Inflammatory macrophage treated with lipopolysaccharide for 4 hours (primary cell): ENCODE measurements at places on chromosomes 7 and 10.

DNA sequence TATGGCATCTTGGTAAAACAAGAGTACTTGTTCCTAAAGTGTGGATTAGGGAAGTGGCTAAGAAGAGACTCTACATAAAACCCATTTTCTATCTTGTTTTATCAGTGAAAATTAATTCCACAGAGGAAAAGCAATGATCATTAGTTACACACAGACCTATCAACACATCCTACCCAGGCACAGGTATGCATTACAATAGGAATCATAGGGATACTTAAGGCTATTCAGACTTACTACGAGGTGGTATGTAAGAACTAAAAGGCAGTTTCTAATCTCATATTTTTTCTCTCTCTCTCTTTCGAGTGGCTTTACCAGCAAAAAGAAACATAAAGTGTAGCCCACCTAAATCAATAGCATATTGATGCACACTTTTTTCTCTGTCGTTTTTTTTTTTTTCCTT lies 166.3 kb upstream of the FEZF1 start:
- DNase-seq = no peak

GRCh38 chr7:131895541-131896164 lies 339.2 kb upstream of the PODXL start:
- peak; percentile 4 for DNase-seq

- DNase-seq = no peak
These were observed 154.8 kb downstream of the CCDC3 start for GRCh38 chr10:12846718-12847117.

- no peak for DNase-seq
These were observed 348.2 kb downstream of the SDK1 start for GRCh38 chr7:3649250-3649649.

DNA sequence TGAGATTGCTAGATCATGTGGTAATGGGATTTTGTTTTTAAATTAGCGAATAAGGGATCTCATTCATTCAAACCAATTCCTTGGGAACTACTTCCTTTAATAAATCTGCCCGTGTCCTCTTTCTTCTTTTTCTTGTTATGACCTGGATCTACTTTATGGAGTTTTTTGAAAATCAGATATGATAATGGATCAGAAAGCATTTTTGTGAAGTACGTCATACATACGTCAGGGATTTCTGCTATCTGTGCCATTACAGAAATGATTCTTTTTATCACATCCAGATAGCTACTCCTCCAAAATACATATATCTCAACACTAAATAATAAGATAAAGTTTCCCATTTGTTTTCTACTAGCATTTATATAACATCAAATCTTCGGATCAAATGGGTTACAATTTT lies 40.2 kb upstream of the STK17A start:
- DNase-seq = no peak

DNA sequence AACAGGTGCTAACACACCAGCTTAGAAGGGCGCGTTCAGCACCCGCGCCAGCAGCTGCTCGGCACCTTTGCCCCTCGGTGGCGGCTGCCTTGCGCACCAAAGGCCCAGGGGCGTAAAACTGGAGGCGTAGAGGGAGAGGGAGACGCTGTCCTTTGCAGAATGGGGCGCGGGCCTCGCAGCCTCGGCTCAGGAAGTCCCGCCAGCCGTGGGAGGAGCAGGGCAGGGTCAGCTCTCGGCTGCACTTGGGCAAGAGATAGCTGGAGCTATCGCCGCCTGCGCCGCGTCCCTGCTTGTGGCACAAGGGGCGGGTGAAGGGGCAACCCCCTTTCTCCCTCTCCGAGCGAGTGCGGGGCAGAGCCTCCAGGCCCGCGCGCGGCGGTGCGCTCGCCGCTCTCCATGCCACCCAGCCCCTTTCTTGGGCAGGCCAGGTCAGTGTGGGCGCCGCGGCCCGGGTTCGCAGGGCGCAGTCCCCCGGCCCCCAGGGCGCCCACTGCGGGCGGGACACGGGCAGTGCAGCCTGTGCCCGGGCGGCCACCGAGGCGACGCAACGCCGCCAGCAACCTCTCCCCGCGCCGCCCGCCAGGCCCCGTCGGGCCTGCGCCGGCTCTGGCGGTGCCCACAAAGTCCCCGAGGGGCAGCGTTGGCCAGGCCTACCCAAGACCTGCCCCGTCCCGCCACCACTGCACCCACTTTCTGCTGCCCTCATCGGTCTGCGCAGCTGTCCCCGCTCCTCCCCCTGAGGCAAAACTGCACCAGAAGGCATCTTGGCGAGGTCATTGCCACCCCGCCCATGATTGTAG lies 4.1 kb downstream of the NEUROD6 start:
- DNase-seq = no peak

- no peak for DNase-seq
These were observed 10.3 kb downstream of the WNT16 start for GRCh38 chr7:121339082-121339481.

GRCh38 chr7:10211016-10211415 lies 762.7 kb upstream of the PHF14 start:
- DNase-seq = no peak

- no peak for DNase-seq
These were observed 71.9 kb upstream of the AMPH start for GRCh38 chr7:38703093-38703492.

- DNase-seq = no peak
These were observed at the start of gene TRIL for GRCh38 chr7:28958235-28958979. Gene TRIL (minus strand): TSS chr7:28958330. CDS start chr7:28958046, 284 bp downstream.

GRCh38 chr7:50834679-50835078 lies 52.0 kb upstream of the GRB10 start:
- DNase-seq = no peak
